ENCODE measurements at places on chromosomes 2 and 18.

- no peak for DNase-seq
These were observed 7.7 kb upstream of the DSG3 start for GRCh38 chr18:31439807-31440325.

DNA sequence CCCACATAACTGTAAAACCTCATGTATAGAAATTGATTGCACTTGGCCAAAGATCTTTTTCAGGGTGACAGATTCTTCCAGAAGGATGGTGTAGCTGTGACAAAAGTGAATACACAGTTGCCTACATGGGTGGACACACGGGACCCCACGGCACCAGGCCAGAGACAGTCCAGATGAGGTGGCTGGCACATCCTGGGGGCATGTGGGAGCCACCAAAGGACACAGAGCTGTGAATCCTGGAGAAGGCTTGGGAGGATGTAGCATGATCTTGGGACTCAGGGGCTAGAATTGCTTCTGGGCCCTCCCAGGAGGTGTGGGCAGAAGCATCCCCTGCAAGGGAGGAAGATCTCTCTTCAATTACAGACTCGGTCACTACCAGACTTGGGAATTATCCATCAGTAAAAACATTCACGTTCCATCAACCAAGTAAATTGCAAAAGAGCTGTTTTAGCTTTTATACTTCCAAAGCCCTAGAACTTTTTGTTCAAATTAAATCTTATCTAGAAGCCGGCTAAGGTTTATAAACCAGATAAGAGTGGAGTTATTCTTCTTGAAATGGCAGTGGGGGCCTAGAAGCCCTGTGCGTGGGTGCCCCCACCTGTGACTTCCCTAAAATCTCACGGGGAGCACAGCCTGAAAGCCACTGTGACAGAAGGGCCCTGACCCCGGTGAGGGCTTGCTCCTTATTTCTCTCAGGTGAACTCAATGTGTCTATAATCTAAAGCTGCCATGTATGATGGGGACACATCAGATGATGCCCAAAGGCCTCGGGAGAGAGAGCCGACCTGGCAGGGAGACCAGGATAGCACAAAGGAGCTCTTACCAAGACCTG lies 81.7 kb downstream of the SEPTIN10 start:
- DNase-seq: no peak

GRCh38 chr2:71865391-71865965 lies 282.2 kb downstream of the CYP26B1 start:
- no peak for DNase-seq

GRCh38 chr2:66539452-66539851 lies 104.5 kb downstream of the MEIS1 start:
- DNase-seq: no peak

DNA sequence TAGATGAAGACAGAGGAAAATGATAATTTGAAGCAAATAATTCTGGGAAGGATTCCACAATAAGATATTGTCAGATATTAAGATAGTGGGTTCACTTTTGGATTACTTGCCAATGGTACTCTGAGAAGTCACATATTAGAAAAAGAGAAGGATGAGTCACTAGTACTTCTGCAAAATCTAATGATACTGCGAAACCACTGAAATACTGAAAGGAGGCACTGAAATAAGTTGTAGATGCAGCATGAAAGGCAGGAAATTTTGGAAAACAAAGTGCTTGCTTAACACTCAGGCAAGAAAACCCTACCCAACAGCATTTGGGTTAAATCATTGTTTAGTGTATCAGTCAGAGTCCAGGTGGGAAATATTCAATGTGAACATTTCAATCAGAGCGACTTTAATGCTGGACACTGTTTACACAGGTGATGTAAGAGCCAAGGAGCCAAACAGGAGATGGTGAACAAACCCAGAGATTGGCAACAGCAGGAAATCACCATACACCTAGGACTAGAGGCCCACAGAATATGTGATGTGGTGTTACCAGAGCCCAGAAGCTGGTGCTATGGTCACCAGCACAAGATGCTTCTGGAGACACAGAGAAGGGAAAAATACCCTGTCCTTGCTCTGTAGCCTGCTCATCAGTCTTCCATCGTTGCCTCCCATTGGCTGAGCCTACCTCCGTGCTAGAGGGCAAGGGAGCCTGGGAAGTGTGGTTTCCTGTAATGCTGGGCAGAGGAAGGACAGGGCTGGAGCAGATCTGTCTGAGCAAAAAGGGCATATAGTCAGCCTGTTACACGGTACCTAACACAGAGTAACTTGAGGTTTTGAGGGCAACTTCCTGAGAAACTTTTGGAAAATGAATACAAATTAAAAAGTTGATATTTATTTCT lies 204.7 kb upstream of the ITGA4 start:
- no peak for DNase-seq

DNA sequence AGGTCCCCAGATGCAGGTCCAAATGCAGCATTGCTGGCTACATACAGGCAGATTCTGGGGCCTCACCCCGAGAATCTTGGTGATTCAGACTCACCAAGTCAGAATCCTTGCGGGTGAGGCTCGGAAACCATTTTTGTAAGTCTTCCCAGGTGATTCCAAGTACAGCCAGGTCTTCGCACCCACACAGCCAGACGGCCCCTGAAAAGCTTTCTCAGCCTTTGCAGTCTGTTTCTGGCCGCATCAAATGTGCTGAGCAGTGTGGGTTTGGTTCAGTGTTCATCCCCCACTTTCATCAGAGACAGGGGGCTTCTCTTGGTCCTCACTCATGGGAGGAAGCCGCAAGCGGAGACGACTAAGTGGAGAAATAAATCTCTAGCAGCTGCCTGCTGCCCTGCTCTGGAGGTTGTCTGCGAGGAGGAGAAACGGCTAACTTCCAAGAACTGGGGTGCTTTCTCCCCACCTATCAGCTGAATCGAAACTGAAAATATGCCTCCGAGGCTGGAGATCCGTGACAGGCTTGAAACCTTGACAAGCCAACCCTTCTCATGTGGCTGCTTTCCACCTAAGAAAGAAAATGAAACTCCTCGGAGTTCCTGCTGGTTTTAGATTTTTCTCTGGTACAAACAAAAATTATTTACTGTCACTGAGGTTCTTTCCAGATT lies 8.9 kb upstream of the TMEM185B start:
- peak; percentile 47 for DNase-seq

DNA sequence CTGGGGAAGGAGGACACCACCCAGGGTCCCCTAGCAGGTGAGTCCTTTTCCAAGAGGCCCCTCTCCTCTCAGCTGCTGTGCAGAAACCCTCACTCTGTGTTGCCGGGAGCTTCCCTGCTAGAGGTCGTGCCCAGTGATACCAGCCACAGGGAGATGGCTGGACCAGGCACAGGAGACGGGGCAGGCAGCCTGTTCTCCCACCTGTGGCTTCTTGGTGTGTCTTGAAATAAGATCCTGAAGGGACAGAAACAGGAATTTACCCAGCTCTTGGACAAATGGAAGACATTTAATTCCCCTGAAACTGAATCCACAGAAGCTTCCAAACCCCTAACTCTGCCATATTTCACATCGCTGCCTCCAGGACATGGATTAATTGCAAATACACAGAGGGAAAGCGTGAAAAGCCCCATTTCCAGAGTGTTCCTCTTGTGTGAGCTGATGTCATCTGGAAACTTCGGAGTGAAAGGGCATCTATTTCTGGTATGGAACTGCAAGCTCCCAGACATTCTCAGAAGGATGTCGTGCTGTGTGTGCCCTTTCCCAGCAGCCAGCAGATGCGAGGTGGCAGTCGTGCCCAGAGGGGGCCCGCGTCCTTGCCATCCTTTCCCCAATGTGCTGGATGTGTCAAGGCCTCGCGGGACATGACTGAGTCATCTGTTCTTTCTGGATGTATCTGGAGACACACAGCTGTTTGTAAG lies 177.7 kb downstream of the SEPTIN10 start:
- no peak for DNase-seq

DNA sequence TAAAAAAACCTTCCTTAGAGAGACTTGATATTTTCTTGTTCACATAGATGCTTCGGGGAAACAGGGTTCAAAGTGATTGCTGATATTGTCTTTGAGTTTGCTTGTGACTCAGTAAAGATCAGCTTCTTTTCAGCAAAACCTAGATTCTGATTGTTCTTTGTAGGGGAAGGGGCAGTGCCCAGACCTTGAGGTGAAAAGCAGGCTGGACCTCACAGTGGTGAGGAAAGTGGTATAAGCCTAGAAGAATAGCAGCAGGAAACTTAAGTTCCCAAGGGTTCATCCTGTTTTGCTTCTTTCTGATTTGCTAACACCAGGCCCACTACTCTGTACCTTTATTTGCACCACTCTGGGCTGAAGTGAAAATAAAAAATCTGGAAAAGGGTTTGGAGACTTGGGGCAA lies 20.9 kb downstream of the UBXN4 start:
- DNase-seq: no peak

DNA sequence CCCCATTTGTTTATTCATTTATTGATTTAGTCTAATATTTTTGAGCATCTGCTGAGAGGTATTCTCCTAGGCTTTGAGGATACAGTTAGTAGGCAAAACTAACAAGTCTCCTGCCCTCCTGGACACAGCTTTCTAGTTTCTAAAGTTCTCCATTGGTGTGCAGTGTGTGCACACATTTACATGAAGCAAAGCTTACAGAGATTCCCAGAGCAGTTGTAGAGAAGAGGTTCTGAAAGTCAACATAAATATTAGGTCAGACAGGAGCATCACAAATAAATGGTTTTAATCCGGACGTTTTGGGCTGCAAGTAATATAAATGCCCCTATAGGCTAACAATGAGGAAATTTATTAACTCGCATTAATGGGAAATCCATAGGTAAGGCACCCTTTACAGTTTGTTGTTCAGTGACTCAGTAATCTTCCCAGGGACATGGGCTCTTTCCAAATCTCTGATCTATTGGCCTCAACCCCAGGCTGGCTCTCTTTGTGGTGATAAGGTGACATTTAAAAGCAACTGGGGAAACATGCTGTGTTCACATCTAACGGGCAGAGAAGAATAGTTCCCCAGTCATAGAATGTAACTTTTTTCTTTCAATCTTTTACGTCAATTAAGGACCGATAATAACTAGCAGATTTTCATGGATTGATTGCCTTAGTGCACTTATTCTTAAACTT lies 407.2 kb downstream of the PTPRM start:
- DNase-seq: no peak

GRCh38 chr2:68429311-68429826 lies 37.7 kb downstream of the FBXO48 start:
- no peak for DNase-seq

- DNase-seq: no peak
These were observed 6.8 kb downstream of the TBR1 start for GRCh38 chr2:161422816-161423403.

DNA sequence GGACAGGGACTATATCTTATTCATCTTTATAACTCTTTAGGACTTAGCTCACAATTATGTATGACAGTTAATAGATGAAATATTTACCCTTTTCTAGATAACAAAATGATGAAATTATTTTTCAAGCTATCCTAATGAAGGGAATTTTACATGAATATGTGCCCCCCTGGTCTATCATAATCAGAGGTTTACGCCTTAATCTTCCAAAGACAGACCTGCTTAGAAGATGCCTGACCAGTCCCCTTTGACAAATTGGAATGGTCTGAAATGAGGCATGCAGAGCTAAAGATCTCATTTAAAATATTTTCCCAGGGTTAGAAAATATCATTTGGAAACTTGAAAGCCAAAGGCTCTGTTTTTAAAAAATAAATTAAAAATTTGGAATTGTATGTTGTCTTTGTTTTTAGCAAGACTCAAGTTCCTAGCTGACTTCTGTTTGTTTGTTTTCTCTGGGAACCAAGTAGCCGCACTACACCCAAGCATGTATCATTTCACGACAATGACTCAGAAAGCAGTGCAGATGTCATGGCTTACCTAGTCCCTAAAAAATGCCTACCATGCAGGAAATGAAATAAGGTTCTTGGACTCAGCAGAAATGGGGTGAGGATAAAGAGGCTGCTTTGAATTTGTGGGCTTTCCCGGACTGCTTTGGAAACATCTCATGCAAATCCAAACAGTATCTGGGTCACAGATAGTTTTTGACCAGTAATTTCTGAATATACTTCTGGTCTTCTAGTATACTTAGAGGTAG lies 162.1 kb downstream of the ZEB2 start:
- no peak for DNase-seq

GRCh38 chr18:31633392-31634330 lies 42.0 kb downstream of the TTR start:
- no peak for DNase-seq

GRCh38 chr18:21702602-21703001 lies 2.0 kb downstream of the ABHD3 start:
- DNase-seq: no peak

- no peak for DNase-seq
These were observed 162.2 kb downstream of the BAZ2B start for GRCh38 chr2:159454185-159454584.

DNA sequence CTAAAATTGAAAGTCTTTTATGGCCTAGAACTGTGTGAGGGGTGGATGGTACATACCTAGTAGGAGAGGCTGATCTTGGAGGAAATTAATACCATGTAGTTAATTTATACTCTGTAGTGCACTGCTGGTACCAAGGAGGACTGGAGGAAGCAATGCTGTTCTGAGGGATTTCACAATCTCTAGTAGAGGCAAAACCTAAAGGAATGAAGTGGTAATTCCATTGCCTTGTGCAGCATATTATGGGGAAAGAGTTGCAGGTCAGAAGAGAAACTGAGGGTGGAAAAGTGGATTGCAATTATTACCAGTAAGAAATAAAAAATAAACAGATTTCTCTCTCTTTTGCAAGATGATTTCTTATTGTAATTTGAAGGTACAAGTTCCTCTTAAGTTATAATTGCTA lies 2.2 kb downstream of the ABI2 start:
- no peak for DNase-seq

GRCh38 chr2:180716186-180717180 lies 263.9 kb upstream of the UBE2E3 start:
- no peak for DNase-seq

GRCh38 chr2:201151127-201151981 lies 31.6 kb upstream of the CASP10 start:
- DNase-seq: no peak

GRCh38 chr18:48376934-48377333 lies 32.2 kb downstream of the ZBTB7C start:
- no peak for DNase-seq

- no peak for DNase-seq
These were observed 18.4 kb downstream of the ST8SIA5 start for GRCh38 chr18:46738491-46738890.

GRCh38 chr18:35729991-35730668 lies 148.6 kb downstream of the GALNT1 start:
- DNase-seq: no peak

GRCh38 chr2:54665436-54665856 lies 58.0 kb upstream of the EML6 start:
- no peak for DNase-seq

Measured in activated effector memory CD4-positive, alpha-beta T cell treated with Interleukin-2 at 50 U/mL for 16 hours (primary cell).